H9 (cell line): ENCODE measurements at places on chromosomes 7 and 10. TPM values are rescaled to one million over a fixed set of nuclear protein-coding genes. Genes with fewer than 3 reads are reported as not detected.
A peak's percentile ranks its signal among the peaks of the same experiment; 100 is the strongest.

GRCh38 chr7:45663167-45663921, 89.2 kb downstream of the ADCY1 start:
- H3K36me3 ChIP-seq: no peaks in the 10 kb centered on the region
- no peak overlapping the region for H3K4me3 ChIP-seq
- peak; percentile 70 for DNase-seq
- H3K27ac ChIP-seq: no peak overlapping the region

The CPA2 gene
- 0.29 TPM in 1 of 2 replicates, not detected in the other for total RNA-seq

The PLEKHS1 gene
- total RNA-seq: not detected in 2 replicates

The DPY19L1 gene
- 14.3 and 14.9 TPM in 2 replicates for total RNA-seq

The CALHM3 gene
- not detected in 2 replicates for total RNA-seq
